Activated T-helper 1 cell treated with anti-CD3 and anti-CD28 coated beads, Interleukin-12 subunit alpha, Interleukin-12 subunit beta, Interleukin-2, Interleukin-4 antibody, amounts not matched to agents 30 ng/mL and 10 ng/mL and 1 ng/mL, durations not matched to agents 14 hours and 24 hours and 36 hours (primary cell): ENCODE measurements at places on chromosomes 3 and 15.

DNA sequence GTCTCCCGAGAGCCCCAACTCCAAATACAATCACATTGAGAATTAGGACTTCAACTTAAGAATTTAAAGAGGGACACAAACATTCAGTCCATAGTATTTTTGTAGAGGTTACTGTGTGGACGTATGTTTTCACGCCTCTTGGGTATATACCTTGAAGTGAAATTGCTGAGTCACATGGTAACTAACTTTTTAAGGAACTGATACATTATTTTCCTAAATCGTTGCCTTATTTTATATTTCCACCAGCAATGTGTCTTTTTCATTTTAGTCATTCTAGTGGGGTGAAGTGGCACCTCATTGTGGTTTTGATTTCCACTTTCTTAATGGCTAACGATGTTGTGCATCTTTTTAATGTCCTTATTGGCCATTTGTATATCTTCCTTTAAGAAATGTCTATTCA, 11.8 kb downstream of the PARP15 start:
- DNase-seq, result no peak

GRCh38 chr3:45666757-45667431, 22.3 kb upstream of the SACM1L start:
- DNase-seq, result no peak

DNA sequence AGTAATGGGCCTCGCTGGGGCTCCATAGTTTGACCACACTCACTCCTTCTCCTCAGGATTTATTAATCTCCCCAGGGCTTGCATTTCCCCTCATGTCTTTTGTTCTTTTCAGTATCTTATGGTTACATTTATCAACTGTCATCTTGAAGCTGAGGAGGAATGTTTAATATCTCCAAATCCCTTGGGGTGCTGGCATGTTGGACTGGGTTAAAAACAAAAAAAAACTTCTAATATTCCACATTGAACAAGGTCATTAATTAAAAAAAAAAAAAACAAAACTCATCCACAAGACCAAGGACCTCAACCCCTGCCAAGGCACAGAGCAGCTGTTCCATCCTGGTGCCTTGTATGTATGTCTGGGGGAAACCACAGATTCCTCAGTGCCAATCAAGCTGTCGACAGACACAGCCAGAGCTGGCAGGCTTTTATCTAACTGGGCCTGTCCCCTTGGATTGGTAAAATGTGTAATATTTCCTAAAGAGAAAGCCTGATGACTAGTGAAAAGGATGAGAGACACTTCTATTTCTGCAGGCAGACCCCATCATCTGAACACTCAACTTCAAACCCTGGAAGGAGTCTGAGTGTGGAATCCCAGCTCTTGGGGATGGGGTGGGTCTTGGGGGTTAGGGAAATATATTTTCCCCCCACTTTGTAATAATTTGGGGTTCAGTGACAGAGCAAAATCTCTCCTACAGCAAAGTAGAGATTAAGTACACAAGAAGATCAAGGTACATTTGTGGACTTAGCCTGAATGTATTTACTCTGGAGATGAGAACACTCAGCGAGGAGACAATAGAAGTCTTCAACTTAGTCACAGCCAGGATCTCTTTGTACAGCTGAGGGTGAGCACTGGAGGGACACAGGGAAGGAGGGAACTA, 69.1 kb downstream of the TTC23 start:
- no peak for DNase-seq

- DNase-seq, result no peak
These were observed 4.1 kb downstream of the LOXL1 start for GRCh38 chr15:73930371-73930770.

DNA sequence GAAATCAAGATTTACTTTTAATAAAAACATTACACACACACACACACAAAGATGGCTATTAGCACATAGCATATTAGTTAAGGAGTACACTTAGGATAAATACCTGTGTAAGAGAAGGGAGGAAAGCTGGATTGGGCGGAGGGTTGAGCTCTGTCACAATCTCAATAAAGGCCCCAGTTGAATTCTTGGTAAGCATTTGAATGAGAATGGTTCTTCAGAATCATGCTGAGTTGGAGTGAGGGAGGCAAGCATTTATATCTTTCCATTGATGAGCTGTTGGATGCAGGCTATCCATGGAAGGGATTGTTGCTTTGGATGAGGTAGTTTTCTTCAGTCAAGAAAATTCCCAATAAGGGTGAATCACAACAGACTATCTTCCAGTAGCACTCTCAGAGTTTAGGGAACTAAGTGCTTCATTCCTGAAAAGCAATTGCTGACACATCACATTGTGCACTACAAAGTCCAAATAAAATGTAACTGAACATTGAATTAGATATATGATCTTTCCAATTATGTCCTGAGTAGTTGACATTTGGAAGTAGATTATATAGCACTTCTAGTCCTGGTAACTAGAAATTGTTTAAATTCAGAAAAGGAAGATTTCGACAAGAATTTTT, 95.7 kb downstream of the SUCNR1 start:
- DNase-seq, result no peak

DNA sequence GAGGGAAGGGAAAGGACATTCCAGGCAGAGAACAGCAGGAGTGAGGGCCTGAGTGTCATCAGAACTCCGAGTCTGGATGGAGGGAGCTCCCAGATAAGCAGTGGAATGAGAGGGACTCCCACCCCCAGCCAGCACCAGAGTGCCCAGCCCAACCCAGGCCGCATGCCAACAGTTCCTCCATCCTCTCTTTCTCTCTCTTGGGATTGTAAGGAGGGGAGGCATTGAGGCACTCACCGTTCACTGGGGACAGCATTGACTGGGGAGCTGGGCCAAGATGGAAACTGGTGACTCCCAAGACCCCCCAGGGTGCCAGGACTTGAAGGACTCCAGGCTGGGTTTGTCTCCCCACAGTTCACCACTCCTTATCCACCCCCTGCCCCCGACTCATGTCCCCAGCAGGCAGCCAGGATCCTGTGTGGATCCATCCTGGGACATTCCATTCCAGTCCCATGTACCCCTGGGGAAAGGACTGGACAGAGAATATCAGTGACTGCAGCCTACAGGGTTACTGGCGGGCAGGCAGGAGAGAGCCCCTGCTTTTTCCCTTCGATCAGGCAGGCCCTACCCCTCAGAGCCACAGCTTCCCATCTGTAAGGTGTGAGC, 15.7 kb downstream of the PTH1R start:
- no peak for DNase-seq

DNA sequence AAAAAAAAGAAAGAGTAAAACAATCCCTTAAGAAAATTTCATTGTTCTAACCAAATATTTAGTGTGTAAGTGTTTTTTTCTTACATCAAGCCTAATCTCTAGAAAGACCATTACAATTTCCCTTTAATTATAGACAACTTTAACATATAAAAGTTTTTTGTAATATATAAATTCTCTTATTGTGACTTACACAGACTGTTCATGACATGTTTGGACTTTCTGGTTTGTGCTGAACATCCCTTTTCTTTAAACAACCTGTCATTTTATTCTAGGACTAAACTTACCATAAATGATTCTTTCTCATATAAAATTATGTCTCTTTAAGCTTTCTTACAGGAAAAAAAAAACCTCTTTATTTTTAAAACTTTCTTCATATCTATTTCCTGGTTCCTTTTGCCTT, 13.0 kb upstream of the BTLA start:
- DNase-seq, result no peak

DNA sequence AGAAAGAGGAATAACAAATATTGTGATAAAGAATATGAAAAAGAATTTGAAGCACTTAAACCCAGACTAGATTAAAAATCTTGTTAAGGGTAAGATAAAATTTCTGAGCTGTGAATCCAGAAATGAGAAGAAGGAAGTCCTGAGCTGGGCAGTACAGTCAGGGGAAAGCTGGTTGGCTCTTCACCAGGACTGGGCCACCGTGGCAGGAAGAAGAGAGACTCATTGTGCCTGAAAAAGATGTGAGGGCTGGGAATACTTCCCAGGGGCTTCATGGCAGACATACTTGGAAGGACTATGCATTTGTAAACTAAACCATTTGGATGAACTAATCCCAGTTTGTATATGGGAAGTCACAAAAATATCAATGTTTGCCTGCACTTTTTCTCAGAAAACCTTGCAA, 28.5 kb upstream of the MYO5C start:
- DNase-seq, result no peak

GRCh38 chr15:43249699-43250203, 17.0 kb downstream of the TGM5 start:
- no peak for DNase-seq

- no peak for DNase-seq
These were observed 19.8 kb upstream of the GYG1 start for GRCh38 chr3:148971401-148972163.

DNA sequence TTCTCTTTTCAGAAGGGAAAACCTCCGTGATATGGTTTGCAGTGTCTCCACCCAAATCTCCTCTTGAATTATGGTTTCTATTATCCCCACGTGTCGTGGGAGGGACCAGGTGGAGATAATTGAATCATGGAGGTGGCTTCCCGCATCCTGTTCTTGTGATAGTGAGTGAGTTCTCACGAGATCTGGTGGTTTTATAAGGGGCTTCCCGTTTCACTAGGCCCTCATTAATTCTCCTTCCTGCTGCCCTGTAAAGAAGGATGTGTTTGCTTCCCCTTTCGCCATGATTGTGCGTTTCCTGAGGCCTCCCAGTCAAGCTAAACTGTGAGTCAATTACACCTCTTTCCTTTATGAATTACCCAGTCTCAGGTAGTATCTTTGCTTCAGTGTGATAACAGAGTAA, 692.7 kb upstream of the GRM7 start:
- DNase-seq, result no peak

- no peak for DNase-seq
These were observed 60.7 kb downstream of the CAPN7 start for GRCh38 chr3:15266510-15267376.

- no peak for DNase-seq
These were observed 894.2 kb downstream of the ROBO1 start for GRCh38 chr3:78873641-78874040.

- DNase-seq, result no peak
These were observed 440.5 kb downstream of the NTRK3 start for GRCh38 chr15:87816016-87816415.

- no peak for DNase-seq
These were observed 759 bp upstream of the ARID3B start for GRCh38 chr15:74540161-74540760.

- no peak for DNase-seq
These were observed at the start of gene ITGA11 for GRCh38 chr15:68431792-68432401. Gene ITGA11, minus strand, starts transcription at chr15:68432163. Its CDS starts 97 bp downstream, at chr15:68432066.

- peak; percentile 23 for DNase-seq
These were observed 9.6 kb downstream of the OSBPL11 start for GRCh38 chr3:125585595-125586223.

DNA sequence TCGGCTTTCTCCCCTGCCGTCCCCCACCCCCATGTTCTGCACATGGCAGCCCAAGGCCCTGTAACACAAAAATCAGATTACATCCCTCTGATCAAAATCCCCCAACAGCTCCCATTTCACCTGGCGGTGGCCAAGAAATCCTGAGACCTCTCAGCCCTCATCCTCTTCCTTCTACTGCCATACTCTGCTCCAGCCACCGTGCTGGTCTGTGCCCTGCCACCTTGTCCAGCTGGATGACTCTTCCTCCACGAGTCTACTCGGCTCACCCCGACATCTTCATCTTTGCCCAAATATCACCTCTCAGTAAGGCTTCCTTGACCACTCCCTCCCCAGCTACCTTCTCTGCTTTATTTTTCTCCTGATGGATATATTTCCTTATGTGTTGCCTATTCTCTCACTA, 3.1 kb downstream of the CCDC51 start:
- DNase-seq, result no peak

- no peak for DNase-seq
These were observed 30.4 kb downstream of the SQOR start for GRCh38 chr15:45665261-45665660.

DNA sequence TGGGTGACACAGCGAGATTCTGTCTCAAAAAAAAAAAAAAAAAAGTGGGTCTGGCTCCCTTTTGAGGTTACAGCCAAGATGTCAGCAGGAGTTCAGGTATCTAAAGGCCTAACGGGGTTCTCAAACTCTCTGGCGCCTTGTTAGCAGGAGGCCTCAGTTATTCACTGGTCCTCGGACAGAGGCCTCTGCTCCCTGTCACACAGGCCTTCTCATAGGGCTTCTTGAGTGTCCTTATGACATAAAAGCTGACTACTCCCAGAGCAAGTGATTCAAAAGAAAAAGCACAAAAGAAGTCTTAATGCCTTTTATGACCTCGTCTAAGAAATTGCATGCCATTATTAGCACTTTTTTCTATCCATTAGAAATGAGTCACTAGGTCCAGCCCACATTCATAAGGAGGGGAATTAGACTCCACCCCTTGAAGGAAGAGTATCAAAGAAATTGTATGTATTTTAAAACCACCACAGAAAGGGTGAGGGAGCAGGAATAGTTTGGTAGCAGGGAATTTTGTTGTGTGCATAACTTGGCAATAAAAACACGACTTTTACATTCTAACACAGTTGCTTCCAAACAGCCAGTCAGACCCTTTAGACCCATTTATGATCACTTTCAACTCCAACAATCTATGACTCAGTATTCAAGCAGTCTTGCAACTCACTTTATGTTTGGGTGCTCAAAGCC, 90.3 kb downstream of the MEX3B start:
- DNase-seq, result no peak

DNA sequence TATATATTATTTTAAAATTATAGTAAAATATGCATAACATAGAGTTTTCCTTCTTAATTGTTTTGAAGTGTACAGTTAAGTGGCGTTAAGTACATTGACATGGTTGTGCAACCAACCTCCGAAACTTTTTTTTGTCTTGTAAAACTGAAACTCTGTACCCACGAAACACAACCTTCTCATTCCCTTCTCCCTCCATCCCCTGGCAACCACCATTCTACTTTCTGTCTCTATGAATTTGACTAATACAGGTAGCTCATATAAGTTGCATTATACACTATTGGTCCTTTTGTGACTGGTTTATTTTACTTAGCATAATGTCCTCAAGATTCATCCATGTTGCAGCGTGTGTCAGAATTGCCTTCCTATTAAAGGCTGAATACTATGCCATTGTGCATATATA, 179.4 kb downstream of the SATB1 start:
- no peak for DNase-seq

- DNase-seq, result no peak
These were observed 14.2 kb downstream of the NR1D2 start for GRCh38 chr3:23959135-23959900.

DNA sequence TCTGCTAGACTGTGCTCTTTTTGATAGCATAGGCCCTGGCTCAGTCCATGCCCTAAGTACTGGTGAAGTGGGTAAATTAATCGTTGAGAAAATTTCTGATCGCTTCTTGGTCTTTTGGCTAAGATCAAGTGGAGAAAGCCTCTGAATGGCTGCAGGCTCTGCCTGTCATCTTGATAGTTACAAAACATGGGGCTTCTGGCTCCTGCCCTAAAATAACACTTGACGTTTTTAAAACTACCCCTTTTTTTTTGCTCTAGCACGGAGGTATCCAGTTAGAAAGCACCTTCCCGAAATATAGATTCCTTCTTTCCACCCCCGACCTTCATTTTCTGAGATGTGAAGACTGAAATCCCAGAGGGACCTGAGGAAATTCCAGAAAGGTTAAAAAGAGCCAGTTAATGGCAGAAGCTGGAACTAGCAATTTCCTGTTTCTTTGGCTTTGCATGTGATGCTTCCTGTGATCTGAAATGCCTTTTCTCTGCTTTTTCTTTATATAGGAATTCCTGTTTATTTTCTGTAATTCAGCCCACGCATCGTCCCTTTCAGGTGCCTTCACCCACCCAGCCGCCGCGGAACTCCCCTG, 799 bp upstream of the C2CD4B start:
- DNase-seq, result no peak

GRCh38 chr3:151863611-151864010, 9.8 kb upstream of the SUCNR1 start:
- no peak for DNase-seq
